Progenitor cell of endocrine pancreas (in vitro differentiated cells): ENCODE measurements at places on chromosomes 3 and 15. TPM values are rescaled to one million over a fixed set of nuclear protein-coding genes. Genes with fewer than 3 reads are reported as not detected.

DNA sequence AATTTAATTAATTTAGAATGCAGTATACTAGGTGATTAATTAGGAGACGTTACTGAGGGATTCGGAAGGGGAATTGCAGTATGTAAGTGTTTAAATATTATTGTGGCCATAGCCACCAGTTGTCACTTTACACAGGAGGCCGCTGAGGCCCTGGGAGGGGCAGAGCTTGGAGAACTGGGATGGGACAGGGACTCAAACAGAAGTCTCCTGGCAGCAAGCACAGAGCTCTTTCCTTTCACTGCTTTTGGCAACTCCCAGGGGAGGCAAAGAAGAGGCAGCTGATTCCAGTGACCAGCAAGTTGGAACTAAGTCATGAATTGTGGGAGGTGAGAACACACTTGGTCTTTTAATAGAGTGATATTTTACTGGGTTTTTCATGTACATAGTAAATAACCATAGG lies 248.6 kb downstream of the RPLP1 start:
- no peak overlapping the region for H3K27ac ChIP-seq
- peaks cover 6% of the 10 kb centered on the region for H3K4me1 ChIP-seq
- no peak overlapping the region for H3K4me3 ChIP-seq
- H3K27me3 ChIP-seq, result peaks cover 54% of the 10 kb centered on the region
- no peaks in the 10 kb centered on the region for H3K36me3 ChIP-seq
- no peak for DNase-seq

- no peak overlapping the region for H3K27ac ChIP-seq
- no peak for DNase-seq
- H3K4me1 ChIP-seq, result peaks cover under 1% of the 10 kb centered on the region
- no peak overlapping the region for H3K4me3 ChIP-seq
- H3K36me3 ChIP-seq, result no peaks in the 10 kb centered on the region
- H3K27me3 ChIP-seq, result peaks cover 24% of the 10 kb centered on the region
Observed at GRCh38 chr3:189142527-189142926, 29.2 kb upstream of the TPRG1 start.

- H3K27me3 ChIP-seq, result no peaks in the 10 kb centered on the region
- peak; percentile 24 for DNase-seq
- H3K36me3 ChIP-seq, result no peaks in the 10 kb centered on the region
- peaks cover 62% of the 10 kb centered on the region for H3K4me1 ChIP-seq
- peak overlapping the region; percentile 76 for H3K27ac ChIP-seq
- peak overlapping the region; percentile 15 for H3K4me3 ChIP-seq
Observed at GRCh38 chr3:178084938-178085816, 451.1 kb upstream of the KCNMB2 start.

GRCh38 chr3:30193625-30194044 lies 412.8 kb upstream of the TGFBR2 start:
- H3K27me3 ChIP-seq, result peaks cover 60% of the 10 kb centered on the region
- no peaks in the 10 kb centered on the region for H3K36me3 ChIP-seq
- H3K4me1 ChIP-seq, result peaks cover 10% of the 10 kb centered on the region
- no peak overlapping the region for H3K27ac ChIP-seq
- no peak for DNase-seq
- no peak overlapping the region for H3K4me3 ChIP-seq

- H3K27ac ChIP-seq, result peak overlapping the region; percentile 16
- H3K4me3 ChIP-seq, result no peak overlapping the region
- no peaks in the 10 kb centered on the region for H3K27me3 ChIP-seq
- H3K4me1 ChIP-seq, result peaks cover 18% of the 10 kb centered on the region
- no peak for DNase-seq
Observed at GRCh38 chr3:176590722-176591121, 606.6 kb downstream of the TBL1XR1 start.

GRCh38 chr15:87481126-87481525 lies 775.4 kb downstream of the NTRK3 start:
- H3K36me3 ChIP-seq, result no peaks in the 10 kb centered on the region
- no peak overlapping the region for H3K27ac ChIP-seq
- no peak overlapping the region for H3K4me3 ChIP-seq
- peaks cover 5% of the 10 kb centered on the region for H3K27me3 ChIP-seq
- peaks cover 10% of the 10 kb centered on the region for H3K4me1 ChIP-seq

GRCh38 chr3:70358978-70359580 lies 46.6 kb upstream of the MDFIC2 start:
- H3K27ac ChIP-seq, result no peak overlapping the region
- H3K36me3 ChIP-seq, result no peaks in the 10 kb centered on the region
- peaks cover 6% of the 10 kb centered on the region for H3K4me1 ChIP-seq
- DNase-seq, result no peak

DNA sequence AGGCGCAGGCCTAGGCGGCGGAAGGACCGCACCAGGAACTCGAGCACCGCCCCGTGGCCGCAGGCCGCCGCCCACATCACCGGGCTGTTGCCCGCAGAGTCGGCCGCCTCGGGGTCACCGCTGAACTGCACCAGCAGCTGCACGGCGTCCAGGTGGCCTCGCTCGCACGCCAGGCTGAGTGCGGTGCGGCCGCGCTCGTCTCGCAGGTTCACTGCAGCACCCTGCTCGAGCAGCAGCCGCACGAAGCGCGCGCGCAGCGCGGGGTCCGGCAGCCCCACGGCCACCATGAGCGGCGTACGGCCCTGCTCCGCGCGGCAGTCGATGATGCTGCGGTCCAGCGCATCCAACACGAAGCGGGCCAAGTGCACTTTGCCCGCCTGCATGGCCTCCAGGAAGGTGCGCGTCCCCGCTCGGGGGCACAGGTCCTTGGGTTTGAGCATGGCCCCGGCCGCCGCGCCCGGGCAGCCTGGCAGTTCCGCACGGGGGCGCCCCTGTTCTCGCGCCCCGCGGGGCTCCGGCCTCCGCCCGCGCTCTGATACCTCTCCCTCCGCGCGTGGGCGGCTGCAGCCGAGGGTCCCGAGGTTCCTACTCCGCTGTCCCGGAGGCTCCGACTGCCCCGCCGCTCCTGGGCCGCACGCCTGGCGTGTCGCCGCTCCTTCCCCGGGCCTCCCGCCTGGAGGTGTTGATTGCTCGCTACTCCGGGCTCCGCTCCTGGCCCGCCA lies 556 bp downstream of the ANKRD63 start:
- H3K4me3 ChIP-seq, result no peak overlapping the region
- no peak overlapping the region for H3K27ac ChIP-seq
- peak; percentile 62 for DNase-seq
- peaks cover 12% of the 10 kb centered on the region for H3K4me1 ChIP-seq

- H3K4me1 ChIP-seq, result peaks cover 19% of the 10 kb centered on the region
- H3K4me3 ChIP-seq, result peak overlapping the region; percentile 80
- H3K27me3 ChIP-seq, result peaks cover 3% of the 10 kb centered on the region
- H3K36me3 ChIP-seq, result peaks cover 8% of the 10 kb centered on the region
- DNase-seq, result no peak
- no peak overlapping the region for H3K27ac ChIP-seq
Observed at GRCh38 chr15:89910891-89911626, 1.7 kb downstream of the ARPIN start.

GRCh38 chr3:136852180-136852579 lies 9.8 kb upstream of the NCK1 start:
- H3K4me1 ChIP-seq, result peaks cover 2% of the 10 kb centered on the region
- H3K27me3 ChIP-seq, result no peaks in the 10 kb centered on the region
- no peak for DNase-seq
- no peak overlapping the region for H3K27ac ChIP-seq
- H3K4me3 ChIP-seq, result no peak overlapping the region

DNA sequence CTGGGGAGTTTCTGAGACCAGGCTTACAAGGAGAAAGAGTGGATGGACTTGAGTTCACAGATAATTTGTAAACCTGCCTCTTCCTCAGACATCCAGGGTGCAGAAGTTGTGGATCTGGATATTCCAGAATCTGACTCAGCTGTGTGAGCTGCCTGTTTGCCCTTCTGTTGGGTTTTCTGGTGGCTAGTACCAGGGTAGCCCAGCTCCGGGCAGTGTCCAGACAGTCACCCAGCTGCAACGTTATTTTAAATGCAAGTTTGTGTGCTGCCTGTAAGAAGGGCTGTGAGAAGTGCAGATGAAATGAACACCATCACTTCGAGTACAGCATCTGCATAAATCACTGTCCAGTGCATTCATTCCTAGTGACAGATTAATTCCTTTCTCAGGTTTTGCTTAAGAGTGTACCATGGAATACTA lies 1053.0 kb downstream of the TUSC7 start:
- no peaks in the 10 kb centered on the region for H3K27me3 ChIP-seq
- no peak for DNase-seq
- no peak overlapping the region for H3K4me3 ChIP-seq
- H3K36me3 ChIP-seq, result no peaks in the 10 kb centered on the region

- H3K4me3 ChIP-seq, result no peak overlapping the region
- H3K36me3 ChIP-seq, result peaks cover 4% of the 10 kb centered on the region
- DNase-seq, result no peak
- no peak overlapping the region for H3K27ac ChIP-seq
- H3K27me3 ChIP-seq, result no peaks in the 10 kb centered on the region
Observed at GRCh38 chr3:48881652-48882114, 17.0 kb downstream of the SLC25A20 start.

DNA sequence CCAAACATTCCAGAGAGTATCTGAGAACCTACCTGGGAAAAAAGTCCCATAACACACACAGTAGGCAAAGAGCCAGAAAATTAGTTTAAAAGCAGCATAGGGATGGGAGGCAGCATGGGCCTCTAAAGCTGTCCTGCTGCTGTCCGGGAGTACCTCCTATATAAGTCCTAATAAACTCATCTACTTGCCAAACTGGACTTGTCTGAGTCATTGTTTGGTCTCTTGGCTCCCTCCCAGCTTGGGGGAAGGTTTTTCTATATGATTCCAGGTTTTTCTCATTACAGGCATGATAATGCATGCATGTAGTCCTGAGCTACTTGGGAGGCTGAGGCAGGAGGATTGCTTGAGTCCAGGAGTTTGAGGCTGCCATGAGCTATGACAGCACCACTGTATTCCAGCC lies 17.5 kb upstream of the HACD2 start:
- no peak overlapping the region for H3K4me3 ChIP-seq
- peaks cover 32% of the 10 kb centered on the region for H3K4me1 ChIP-seq
- no peak overlapping the region for H3K27ac ChIP-seq

- H3K36me3 ChIP-seq, result no peaks in the 10 kb centered on the region
- H3K4me1 ChIP-seq, result peaks cover 6% of the 10 kb centered on the region
- no peak overlapping the region for H3K4me3 ChIP-seq
- H3K27ac ChIP-seq, result no peak overlapping the region
- no peak for DNase-seq
Observed at GRCh38 chr15:74884428-74885223, 5.2 kb upstream of the MPI start.

- H3K4me1 ChIP-seq, result peaks cover 14% of the 10 kb centered on the region
- H3K4me3 ChIP-seq, result no peak overlapping the region
- peaks cover 7% of the 10 kb centered on the region for H3K36me3 ChIP-seq
- no peaks in the 10 kb centered on the region for H3K27me3 ChIP-seq
Observed at GRCh38 chr15:67241132-67241855, 13.2 kb downstream of the AAGAB start.

DNA sequence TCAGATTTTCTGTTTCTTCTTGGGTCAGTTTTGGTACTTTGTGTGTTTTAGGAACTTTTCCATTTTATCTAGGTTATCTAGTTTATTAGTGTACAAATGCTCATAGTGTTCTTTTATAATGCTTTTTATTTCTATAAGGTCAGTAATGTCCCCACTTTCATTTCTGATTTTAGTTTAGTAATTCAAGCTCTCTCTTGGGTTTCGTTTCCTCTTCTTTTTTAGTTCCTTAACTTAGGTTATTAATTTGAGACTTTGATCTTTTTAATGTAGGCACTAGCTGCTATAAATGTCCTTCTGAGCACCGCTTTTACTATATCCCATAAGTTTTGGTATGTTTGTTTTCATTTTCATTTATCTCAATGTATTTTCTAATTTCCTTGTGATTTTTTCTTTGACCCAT lies 27.0 kb upstream of the CD200R1L start:
- no peaks in the 10 kb centered on the region for H3K27me3 ChIP-seq
- H3K36me3 ChIP-seq, result no peaks in the 10 kb centered on the region
- H3K27ac ChIP-seq, result no peak overlapping the region
- no peak for DNase-seq
- H3K4me3 ChIP-seq, result no peak overlapping the region

DNA sequence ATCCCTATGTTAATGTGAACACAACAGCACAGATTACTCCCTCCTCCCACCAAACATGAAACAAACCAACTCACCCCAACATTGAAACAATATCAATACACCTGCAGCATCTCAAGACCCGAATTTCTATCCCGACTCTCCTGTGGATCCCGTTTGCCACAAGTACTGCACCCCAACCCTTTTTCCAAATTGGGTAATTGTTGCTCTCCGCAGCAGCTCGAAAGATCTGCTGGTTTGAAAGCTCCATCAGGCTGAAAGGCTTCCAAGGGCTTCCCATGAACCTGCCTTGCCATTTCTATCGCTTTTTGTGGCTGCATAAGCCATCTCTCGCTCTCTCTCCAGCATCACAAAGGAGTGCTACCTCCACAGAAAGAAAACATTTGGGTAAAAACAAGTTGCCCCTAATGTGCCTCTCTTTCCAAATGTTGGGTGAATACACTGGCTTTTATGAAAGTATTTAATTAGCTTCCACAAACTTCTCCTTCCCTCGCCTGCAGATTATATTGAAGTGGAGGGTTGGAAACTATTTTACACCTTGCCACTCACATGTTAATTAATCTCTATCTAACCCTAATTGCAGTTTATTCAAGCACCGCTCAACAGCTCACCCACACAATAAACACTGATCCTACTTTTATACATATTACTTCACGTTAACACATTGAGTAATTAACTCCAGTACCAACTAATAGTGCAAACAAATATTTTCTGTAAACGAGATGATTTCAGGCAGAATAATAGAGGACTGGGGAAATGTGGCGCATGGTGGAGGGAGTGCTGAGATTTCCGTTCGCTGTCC lies 2.5 kb upstream of the FEZF2 start:
- peaks cover 2% of the 10 kb centered on the region for H3K4me1 ChIP-seq
- peak overlapping the region; percentile 13 for H3K27ac ChIP-seq
- no peak for DNase-seq
- peaks cover 97% of the 10 kb centered on the region for H3K27me3 ChIP-seq
- H3K36me3 ChIP-seq, result no peaks in the 10 kb centered on the region

DNA sequence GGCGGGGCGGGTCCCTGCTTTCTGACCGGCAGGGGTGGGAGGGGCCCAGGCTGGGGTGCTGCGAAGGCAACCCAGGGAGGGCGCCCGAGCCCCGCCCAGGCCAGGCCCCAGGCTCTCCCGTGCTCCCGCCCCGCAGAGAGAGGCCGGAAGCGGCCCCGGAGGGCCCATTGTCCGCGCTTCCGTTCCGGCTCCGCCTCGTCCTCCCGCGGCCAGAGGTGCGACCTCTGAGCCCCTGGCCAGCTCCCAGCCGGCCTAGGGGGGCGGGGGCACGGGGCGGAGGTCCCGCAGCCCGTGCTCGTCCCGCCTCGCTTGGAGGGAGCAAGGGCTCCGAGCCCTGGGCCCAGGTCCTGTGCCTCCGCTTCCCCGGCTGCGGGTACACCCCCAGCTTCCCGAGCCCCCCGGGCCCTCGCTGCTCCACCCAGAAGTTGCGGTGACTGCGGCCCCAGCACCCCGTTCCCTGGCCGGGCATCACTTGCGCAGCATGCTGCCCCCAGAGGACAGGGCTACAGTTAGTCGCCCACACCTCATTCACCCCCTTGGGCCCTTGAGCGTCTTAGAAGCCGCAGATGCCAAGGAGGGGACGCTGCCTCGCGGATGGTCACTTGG lies 20.4 kb upstream of the PLXND1 start:
- peaks cover 20% of the 10 kb centered on the region for H3K4me1 ChIP-seq
- H3K27me3 ChIP-seq, result no peaks in the 10 kb centered on the region
- DNase-seq, result peak; percentile 71
- H3K27ac ChIP-seq, result peak overlapping the region; percentile 98
- H3K4me3 ChIP-seq, result peak overlapping the region; percentile 84

The ADGRG7 gene
- 1.3 and 1.4 TPM in 2 replicates for total RNA-seq

The ROPN1 gene
- total RNA-seq, result not detected in 2 replicates

The PCLAF gene
- 25.0 and 33.7 TPM in 2 replicates for total RNA-seq

The PIF1 gene
- 18.9 and 19.6 TPM in 2 replicates for total RNA-seq

The VPS8 gene
- total RNA-seq, result 78.9 and 89.4 TPM in 2 replicates

The ATP2B2 gene
- 0.07 TPM in 2 replicates for total RNA-seq

The RLBP1 gene
- not detected in 2 replicates for total RNA-seq

The C3orf70 gene
- 5.8 and 5.9 TPM in 2 replicates for total RNA-seq

The SPINK8 gene
- not detected in 2 replicates for total RNA-seq

The CCR8 gene
- total RNA-seq, result not detected in 2 replicates

The TMEM44 gene
- 40.1 and 44.7 TPM in 2 replicates for total RNA-seq

The USP8 gene
- 57.5 and 59.8 TPM in 2 replicates for total RNA-seq

The CFAP92 gene
- total RNA-seq, result 2.4 and 2.7 TPM in 2 replicates
